AG08395 (cell line): ENCODE measurements at places on chromosomes 3 and 15.
A peak's percentile ranks its signal among the peaks of the same experiment; 100 is the strongest.

DNA sequence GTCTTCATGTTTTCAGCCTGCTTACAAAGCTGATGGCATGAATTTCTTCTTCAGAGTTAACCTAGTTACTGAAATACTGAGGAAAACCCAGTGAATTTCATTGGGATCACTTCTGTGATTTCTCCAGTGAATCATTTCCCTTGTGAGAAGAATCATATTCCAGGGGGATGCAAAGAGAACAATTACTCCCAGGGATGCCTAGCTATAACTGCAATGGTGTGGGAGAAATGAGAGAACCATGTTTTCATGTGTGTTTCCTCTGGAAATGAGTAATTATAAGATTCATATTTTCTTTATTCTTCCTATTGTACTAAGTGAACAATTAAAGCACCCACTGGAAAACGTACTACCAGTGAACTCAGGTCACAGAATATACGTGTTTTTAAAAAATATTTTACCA lies 485.4 kb downstream of the GRM7 start:
- no peak for DNase-seq

- DNase-seq, result no peak
These were observed 6.5 kb downstream of the ADAM10 start for GRCh38 chr15:58742819-58743502.

GRCh38 chr3:169769287-169770181 lies at the start of gene ACTRT3:
Gene ACTRT3 (minus strand): TSS chr3:169769561. CDS start chr3:169769520, 41 bp downstream.
- DNase-seq, result peak; percentile 48

GRCh38 chr3:52805270-52806039 lies 10.9 kb downstream of the ITIH3 start:
- no peak for DNase-seq

DNA sequence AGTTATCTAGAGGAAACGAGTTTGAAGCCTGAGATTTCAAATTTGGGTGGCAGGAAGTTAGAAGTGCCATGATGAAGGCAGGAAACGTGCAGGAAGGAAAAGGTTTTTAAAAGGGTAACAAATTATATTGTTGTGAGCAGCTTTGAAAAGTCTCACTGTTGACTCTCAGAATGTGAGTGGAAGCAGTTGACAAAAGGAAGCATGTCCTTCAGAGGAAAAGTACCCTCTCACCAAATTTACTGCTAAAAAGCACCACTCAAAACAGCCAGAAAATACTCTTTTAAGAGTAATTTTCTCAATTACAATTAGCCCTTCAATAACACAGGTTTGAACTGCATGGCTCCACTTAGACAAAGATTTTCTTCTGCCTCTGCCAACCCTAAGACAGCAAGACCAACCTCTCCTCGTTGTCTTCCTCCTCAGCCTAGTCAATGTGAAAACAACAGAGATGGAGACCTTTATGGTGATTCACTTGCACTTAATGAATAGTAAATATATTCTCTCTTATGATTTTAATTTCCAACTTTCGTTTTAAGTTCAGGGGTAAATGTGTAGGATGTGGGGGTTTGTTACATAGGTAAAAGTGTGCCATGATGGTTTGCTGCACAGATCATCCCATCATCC lies 117.1 kb upstream of the LIPC start:
- DNase-seq, result no peak

DNA sequence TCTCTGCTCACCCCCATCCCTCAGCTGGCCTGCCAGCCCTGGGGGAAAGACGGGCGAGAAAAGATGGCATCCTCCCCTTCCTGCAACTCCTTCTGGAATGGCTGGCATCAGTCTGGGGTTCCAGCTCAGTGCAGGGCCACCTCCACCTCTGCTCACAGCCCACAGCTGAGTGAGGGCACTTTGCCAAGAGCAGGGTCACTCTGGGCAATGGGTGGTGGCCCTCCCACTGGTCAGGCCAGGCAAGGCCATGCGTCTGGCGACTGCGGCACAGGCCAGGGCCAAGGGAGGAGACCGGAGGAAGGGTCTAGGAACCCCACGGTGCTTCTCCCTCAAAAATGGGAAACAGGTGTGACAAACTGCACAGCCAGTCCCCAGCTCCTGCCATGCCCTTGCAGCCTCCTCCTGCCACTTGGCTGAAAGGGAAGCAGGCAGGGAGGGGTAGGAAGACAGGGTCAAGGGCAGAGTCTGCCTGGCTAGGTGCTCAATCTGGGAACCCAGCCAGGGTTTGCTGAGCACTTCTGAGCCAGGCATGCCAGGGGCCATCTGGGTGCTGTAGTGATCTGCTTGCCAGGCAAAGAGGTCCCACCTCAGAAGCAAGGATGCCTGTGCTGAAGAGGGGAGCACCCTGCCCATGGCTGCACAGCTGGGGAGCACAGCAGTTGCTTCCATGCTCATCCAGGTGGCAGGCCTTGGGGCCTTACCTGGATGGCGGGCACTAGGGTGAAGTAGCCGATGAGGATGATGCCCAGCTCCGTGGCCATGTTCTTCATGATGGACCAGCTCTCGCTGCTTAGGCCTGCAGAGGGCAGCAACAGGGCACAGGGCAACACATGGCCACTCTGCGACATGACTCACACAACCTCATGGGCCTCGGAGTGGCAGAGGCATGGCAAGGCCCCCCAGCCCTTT lies 41.2 kb downstream of the PTPN23 start:
- no peak for DNase-seq

DNA sequence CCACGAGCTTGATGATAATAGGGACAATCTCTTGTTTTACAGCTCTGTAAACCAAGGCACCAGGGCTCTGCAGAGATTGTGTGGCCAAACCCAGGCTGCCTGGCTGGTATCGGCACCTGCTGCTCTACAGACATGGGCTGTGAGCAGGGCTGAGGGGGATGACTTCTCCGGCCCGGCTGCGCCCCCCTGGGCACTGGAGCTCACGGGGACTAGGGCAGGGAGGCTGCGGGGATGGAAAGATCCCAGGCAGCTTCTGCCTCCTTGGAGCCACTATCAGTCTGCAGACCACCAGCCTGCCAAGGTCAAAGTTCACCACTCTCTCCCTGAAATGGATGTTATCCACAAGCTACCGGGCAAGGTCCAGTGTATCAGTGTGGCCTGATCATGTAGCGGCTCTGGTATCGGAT lies 22.0 kb upstream of the PIGZ start:
- DNase-seq, result no peak

GRCh38 chr3:28935146-28935545 lies 345.7 kb upstream of the RBMS3 start:
- DNase-seq, result no peak

- no peak for DNase-seq
These were observed 15.9 kb downstream of the IGDCC3 start for GRCh38 chr15:65361708-65362459.

DNA sequence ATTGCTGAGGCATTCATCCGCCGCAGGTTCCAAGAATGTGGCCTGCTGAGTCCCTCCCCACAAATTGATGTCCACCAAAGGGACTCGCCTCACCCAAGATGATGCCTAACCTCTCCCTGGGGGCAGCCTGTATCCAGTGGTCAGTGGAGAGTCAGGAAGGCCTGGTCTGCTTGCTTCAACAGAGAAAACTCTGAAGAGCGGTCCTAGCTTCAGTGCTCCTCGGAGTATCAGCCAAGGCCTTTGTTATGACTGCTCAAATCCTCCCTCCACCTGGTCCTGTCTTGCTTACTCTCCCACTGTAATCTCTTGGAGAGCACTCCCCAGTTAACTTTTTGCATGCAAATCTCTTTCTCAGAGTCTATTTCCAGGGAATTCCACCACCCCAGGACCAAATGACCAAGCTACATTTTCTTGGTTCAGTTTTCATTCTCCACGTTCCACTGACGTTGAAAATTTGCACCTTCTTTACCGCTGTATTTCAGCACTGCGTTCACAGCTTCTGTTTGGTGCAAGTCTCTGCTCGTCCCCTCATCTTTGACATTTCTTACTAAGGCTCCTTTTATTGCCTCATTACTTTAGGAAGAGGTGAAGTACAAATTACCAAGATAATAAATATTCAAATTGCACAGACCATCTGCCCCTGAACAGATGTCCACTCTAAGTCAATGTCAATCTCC lies 22.3 kb downstream of the CMTM7 start:
- no peak for DNase-seq

DNA sequence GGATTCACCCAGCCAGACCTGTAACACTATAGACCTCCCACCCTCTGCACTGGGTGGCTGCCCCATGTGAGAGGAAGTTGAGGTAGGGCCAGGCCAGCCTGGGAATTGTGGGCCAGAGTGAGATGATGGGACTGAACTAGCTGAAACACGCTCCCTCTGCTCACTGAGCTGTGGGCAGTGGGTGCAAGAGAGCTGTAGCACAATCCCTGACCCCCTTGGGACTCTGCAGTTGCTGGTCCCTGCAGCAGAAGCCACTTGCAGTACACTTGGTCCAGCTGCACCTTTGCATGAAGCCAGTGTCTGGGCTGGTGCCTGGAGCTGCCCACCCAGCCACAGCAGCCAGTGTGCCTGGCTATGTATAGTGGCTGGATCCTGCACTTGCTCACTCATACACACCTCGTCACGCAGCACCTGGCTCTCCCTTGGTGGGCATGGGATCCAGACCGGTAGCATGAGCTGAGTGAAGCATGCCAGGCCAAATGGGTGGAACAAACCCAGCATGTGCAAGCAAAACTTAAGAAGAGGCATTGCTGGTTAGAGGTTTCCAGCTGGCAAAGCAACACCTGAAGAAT lies 805.7 kb upstream of the GBE1 start:
- DNase-seq, result no peak

DNA sequence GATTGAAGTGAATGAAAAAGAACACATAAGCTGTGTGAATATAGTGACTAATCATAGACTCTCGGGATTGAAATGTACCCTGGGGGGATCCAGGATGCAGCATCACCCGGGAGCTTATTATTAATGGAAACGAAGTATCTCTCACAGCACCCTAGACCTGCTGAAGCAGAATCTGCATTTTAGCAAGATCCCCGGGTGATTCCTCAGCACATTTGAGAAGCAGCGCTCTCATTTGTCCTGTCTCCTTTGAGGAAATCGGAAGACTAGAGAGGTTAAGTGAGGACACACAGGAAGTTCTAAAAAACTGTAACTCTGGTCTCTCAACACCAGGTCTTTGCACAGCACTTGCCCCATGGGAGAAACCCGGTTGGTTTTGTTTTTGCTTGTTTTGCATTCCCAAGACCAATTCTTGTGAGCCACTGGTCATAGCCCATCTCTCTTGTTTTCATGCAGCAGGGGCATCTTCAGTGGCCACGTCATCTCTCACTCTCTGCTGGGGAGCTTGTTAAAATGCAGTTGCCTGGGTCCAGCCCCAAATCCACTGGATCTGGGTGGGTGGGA lies 30.2 kb downstream of the ZNF710 start:
- peak; percentile 58 for DNase-seq

DNA sequence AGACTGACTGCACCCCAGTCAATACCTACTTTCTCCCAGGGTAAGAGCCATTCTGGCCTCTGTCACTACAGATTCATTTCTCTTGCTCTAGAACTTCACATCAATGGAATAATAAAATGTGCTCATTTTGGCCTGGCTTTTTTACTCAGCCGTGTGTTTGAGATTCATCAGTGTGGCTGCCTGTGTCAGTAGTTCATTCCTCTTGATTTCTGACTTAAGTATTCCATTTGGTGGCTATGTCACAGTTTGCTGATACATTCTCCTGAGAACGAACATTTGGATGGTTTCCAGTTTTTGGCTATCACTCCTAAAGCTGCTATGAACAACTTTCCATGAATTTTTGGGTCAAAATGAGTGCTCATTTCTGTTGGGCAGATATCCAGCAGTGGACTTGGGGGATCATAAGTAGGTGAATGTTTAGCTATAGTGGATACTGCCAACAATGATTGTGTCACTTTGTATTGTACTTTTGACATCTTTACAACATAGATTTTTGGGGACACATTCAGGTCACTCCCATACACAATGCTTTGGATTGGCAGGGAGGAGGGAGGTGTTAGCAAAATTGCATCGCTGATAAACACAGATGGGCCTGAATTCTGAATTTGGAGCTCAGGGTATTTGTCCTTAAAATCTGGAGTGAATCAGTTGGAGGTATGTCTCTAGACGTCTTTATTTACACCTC lies 19.8 kb upstream of the FAM107A start:
- DNase-seq, result no peak

GRCh38 chr3:158350971-158351370 lies 220.0 kb upstream of the MLF1 start:
- DNase-seq, result no peak

DNA sequence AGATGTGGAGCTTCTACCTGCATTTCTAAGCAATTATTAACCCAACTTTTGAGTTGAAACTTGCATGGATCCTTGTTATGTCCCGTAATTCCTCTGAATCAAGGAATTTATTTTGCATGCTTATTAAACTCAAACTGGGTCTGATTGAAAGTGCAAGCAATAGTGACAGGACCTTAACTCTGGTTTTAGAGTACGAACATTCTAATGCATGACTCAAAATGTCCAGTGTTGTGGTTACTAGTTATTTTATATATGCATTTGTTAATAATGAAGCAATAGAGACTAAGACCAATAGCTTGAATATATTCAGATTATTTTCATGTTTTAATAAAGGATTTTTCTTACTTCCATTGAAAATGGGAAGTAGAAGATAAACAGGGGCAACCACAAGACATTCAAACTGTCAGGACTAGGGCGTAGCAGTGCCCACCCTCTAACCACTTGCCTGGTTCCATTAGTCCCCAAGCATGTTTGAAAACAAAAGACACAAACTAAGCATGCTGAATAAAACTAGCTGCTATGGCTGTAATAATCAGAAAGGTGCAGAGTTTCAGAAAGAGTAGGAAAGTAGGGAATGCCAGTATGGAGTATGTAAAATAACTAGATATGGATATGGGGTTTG lies 28.1 kb downstream of the OIP5 start:
- no peak for DNase-seq

GRCh38 chr3:129656659-129657247 lies 50.3 kb upstream of the PLXND1 start:
- DNase-seq, result no peak

GRCh38 chr3:140931016-140931454 lies 10.6 kb upstream of the SLC25A36 start:
- DNase-seq, result no peak

DNA sequence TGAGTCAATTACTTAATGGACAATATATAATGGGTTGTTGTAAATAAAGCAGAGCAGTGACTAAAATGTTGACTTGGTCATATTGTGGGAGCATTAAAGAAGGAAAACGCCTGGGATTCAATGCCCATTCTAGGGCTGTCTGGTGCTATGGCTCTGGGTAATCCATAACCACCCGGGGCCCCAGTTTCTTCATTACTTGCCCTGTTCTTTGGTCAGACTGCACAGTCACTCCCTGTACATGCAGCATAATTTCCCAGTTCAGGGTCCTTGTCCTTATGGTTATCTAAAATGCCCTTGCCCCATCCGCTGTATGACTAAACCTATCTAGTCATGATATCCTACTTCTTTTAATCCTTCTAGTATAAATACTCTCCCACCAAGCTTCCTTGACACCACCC lies 27.5 kb upstream of the DENND4A start:
- no peak for DNase-seq

GRCh38 chr3:81443457-81443782 lies 318.0 kb downstream of the GBE1 start:
- DNase-seq, result no peak

DNA sequence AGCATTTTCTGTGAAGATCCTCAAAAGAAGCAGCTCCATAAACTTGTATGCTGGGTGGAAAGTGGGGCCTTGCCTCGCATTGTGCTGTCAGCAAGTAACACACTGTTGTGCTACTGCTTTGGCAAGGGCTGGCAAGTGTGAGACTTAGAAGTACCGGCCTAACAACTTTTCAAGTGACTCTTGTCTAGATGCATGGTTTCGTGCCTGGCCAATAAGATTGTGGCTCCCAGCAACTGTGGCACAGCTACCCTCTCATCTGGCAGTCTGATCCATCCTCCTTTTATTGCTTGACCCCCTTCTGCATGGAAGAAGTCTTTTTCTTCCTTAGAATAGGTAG lies 79.4 kb upstream of the VEPH1 start:
- no peak for DNase-seq
